ENCODE measurements at places on chromosomes 3 and 15. TPM values are rescaled to one million over a fixed set of nuclear protein-coding genes. Genes with fewer than 3 reads are reported as not detected.

DNA sequence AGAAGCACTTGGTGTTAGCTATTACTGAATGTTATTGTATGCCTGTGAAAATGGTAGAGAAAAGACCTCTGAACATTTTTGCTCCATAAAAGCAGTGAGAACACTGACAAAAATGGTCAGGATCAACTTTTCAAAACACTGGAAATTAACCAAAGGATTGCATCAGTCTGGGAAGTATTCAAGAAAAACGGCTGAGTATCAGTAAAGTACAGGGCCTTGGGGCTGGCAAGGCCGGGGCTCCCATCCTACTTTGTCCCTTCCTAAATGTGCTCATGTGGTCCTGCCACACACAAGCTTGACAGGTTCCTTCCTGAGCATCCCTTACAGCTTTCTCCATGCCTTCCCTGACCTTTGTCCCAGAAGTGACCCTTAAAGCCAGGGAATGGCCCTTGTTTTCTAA, 84.0 kb downstream of the CFAP20DC start:
- H3K4me1 ChIP-seq = no peaks in the 10 kb centered on the region
- no peak overlapping the region for H3K27ac ChIP-seq
- DNase-seq = no peak
- H3K4me3 ChIP-seq = no peak overlapping the region
- no peaks in the 10 kb centered on the region for H3K36me3 ChIP-seq

C3orf20 gene
- polyA plus RNA-seq = not detected

OR4F6 gene
- polyA plus RNA-seq = not detected

DNA sequence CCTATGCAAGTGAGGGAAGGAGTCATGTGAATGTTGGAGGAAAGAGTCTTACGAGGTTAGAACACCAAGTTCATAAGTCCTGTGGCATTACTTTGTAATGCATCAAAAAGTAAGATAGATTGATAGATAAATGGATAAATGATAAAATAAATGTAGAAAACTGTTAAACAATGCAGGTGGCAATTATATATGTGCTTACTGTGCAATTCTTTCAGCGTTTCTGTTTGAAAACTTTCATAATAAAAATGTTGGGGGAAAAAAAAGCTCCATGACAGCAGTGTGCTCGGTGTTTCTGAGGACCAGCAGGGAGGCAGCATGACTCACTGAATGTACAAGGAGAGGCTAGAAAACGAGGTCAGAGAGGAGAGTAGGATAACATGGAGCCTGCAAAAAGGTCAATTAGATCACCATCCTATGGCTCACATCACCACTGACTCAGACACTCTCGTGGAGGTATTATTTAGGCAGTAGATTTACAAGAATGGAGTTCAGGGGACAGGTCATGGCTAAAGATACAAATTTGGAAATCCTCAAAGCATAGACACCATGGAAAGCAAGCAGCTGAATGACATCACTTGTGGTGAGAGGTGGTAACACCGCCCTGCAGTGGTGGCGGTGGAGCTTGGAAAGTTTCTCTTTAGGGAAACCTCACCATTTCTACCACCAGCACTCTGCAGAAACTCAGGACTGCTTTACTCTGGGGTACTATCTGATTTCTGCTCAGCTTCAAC, 219.8 kb downstream of the CTNNB1 start:
- no peak for DNase-seq
- no peaks in the 10 kb centered on the region for H3K36me3 ChIP-seq
- H3K27ac ChIP-seq = no peak overlapping the region

DNA sequence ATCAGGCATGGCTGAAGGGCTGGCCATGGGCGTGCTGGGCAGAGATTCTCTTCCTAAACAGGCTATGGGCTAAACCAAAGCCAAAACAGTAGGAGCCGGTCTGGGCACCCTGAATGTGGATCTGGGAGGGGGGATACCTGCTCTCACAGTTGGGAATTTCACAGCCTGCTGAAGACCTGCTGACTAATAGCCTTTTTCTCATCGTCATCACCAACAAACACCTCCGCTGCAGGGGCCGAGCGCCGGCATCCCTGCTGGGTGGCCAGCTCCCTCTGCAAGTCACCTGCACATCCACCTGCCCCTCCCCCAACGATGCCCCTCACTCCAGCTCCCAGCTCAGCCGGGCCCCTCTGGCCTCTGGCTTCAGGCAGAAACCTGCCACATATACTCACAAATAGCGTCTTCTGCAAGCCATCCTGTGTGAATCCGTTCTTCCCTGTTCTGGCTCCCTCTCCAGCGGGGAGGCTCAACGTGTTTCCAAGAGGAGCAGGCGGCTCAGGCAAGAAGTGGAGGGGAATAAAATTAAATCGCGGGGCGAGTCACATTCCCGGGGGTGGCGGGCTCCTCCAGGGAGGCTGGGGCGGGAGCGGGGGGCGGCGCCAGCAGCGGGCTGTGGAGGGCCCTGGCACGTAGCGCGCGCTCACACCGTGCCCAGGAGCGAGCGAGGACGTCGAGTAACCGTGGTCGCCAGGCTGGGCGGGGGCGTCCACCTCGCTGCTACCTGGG, 466 bp downstream of the IQSEC1 start:
- DNase-seq = no peak
- no peak overlapping the region for H3K4me3 ChIP-seq
- H3K4me1 ChIP-seq = no peaks in the 10 kb centered on the region
- H3K27ac ChIP-seq = no peak overlapping the region

AADAC gene
- not detected for polyA plus RNA-seq

- peaks cover 5% of the 10 kb centered on the region for H3K36me3 ChIP-seq
- H3K27me3 ChIP-seq = no peaks in the 10 kb centered on the region
- no peak for DNase-seq
- peak overlapping the region; percentile 93 for H3K27ac ChIP-seq
- peak overlapping the region; percentile 69 for H3K4me3 ChIP-seq
- H3K4me1 ChIP-seq = peaks cover 3% of the 10 kb centered on the region
Observed at GRCh38 chr15:79897380-79897678, 515 bp upstream of the MTHFS start.
